ENCODE measurements at places on chromosomes 6 and 20.

DNA sequence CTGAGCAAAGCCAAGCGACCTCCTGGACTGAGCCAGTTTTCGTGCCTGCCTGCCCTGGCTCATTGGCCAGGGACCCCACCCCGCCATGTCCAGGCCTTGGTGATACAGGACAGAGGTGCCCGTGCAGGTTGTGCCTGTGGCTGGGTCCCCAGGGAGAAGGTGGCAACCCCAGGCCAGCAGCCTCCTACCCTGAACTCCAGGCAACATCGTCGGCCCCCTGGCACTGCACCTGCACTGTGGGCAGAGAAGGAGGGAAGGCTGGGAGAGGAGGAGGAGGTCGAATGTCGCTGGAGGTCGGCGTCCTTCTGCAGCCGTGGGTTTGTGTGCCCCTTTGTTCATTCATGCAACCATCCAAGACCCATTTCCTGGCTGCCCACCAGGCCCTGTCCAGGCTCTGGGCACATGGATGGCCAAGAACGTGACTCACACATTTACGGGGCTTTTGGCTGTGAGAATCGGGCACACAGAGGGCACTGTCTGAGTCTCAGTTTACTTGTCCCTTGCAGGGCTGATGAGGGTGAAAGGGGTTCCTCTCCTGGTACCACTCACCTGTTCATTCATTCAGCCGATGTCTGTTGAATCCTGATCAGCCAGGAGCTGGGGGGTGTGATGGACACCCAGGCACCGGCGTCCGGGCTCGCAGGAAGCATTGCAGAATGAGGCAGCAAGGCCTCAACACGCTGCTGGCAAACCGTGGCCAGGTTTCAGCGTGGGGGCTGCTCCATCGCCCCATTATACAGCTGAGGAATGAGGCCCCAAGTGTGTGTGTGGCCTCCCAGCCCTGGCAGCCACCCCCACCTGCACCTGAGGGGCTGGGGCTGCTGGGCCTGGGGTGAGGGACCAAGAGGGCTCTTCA is 2.3 kb upstream of the RBBP8NL start:
- DNase-seq: no peak

- DNase-seq: no peak
These were observed 364.3 kb upstream of the PTCHD4 start for GRCh38 chr6:48475275-48475674.

GRCh38 chr20:10469056-10469455 is 34.0 kb downstream of the SLX4IP start:
- DNase-seq: no peak

GRCh38 chr20:4563031-4563430 is 158.7 kb upstream of the PRND start:
- no peak for DNase-seq

DNA sequence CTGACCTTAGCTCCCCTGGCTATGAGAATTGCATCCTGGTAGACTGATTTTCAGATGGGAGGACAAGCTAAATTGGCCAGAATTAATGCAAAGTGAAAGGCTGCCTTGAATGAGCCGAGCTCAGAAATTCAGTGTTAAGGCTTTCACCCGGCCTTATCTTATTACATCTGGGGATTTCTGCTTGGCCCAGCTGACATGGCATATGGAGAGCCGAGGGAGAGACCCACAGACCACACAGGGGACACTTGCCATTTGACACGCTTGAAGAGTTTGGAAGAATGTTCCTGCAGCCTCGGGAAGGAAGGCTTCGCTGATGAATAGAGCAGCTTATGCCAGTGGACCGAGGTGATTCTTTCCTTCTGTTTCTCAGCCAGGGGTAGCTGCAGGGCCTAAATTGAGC is 9.0 kb downstream of the MOCS3 start:
- no peak for DNase-seq

DNA sequence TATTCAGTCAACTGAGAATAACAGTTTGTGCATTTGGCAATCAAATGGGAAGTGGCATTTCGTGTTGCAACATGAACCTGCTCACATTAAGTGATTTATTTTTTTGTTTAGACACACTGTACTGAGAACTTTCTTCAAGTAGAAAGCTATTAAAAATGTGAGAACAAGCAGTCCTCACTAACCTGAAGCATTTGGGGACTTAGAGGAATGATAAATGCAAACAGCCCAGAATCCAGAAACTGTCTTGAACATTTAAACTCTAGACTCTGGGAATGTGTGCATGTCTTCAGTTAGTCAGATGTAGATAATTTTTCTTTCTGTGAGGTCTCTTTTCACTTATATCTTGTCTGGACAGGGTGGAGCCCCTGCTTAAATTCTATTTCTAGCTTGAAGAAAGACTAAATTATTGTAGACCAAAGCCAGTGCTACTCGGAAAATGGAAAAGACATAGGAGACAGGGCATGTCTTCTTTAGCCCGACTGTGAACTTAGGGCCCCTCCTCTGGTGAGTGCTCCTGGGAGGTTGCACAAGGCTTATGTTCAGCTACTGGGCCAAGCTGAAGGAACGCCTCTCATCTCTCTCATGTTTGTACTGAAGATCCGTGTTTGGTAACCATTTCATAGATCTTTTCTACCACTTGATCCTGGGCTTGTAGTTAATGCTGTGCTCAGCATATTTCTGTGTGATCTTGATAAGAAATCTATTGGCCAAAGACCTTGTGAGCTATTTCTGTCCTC is 70.1 kb downstream of the SLX4IP start:
- no peak for DNase-seq

DNA sequence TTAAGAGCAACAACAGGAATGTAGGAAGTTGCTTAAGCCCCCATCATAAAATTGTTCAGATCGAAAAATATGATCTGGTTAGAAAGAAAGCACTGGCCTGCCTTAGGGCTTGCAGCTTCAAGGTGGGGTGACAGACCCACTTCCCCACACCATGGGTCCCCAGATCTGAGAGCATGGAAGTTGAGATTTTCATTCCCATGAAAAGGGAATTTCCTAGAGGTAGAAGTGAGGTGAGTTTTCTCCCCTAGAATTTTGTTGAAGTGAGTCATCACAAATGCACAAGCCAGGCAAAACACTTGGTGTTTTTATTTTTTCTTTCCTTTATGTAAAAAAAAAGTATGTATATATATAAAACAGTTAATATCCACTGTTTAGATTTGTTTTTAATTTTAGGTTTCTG is 213.6 kb upstream of the SUPT3H start:
- no peak for DNase-seq

- peak; percentile 62 for DNase-seq
These were observed 833 bp downstream of the RAB5IF start for GRCh38 chr20:36606158-36607066.

- no peak for DNase-seq
These were observed 27.0 kb upstream of the TBC1D7 start for GRCh38 chr6:13355043-13355945.

GRCh38 chr6:156809034-156809433 is 31.9 kb downstream of the ARID1B start:
- no peak for DNase-seq

DNA sequence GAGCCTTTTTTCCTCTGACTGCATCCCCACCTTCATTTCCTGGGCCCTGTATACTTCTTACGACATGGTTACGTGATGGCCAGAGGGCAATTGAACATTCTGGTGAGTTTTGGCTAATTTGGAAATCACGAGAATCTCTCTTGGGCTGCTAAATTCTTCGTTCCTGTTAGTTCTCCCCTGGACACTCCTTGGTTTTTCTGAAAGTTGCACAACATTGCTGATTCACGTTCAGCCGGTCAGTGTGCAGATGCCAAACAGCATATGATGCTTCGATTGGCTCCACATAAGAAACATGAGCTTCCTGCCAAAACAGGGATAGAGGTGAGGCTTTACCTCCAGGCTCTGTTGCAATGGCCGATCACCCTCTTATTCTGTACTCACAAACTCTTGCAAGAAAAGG is 119.4 kb upstream of the LY86 start:
- no peak for DNase-seq

- DNase-seq: no peak
These were observed 106.3 kb downstream of the TNFRSF21 start for GRCh38 chr6:47203266-47203937.

DNA sequence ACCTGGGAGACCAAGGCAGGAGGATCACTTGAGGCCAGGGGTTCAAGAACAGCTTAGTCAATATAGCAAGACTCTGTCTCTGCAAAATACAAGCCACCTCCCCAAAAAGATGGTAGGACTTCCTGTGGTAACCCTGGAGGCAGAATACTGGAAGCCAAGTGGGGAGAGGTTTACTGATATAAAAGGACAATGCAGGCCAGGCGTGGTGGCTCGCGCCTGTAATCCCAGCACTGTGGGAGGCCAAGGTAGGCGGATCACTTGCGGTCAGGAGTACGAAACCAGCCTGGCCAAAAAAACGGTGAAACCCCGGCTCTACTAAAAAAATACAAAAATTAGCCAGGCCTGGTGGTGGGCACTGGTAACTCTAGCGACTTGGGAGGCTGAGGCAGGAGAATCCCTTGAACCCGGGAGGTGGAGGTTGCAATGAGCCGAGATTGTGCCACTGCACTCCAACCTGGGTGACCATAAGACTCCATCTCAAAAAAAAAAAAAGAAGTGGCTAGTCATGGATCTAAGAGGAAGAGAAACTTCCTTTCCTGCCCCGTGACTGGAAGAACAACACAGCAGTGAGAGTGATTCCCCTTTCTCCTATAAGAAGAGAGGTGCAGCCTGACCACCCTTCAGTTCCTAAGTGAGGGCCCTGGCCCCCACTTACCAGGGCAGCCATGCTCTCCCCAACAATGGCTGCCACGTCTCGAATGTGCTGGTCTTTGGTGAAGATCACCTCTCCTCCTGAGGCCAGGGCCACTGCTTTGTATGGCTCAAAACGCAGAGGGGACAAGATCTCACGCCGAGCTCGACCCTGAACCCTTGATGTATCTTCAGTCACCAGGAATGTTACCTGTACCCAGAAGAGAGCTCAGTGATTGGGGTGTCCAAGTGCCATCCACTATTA is 6.2 kb downstream of the SAPCD1 start:
- DNase-seq: no peak

GRCh38 chr20:1371202-1371782 is 21.6 kb downstream of the FKBP1A start:
- DNase-seq: no peak

DNA sequence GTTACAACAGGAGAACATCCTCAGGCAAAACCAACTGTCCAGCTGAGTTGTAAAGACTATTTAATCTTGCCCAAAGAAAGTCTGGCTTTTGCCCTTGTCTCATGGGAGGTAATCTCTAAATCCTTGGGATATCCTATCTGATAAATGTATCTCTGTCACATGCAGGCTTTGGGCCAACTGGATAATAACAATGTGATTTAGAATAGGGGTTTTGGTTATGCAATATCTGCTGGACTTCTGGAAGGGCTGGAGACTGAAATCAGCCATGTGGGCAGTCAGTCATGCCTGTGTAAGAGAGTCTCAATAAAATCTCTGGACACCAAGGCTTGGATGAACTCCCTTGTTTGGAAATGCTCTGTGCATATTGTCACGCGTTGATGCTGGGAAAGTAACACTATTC is 56.3 kb upstream of the PRL start:
- DNase-seq: no peak

- no peak for DNase-seq
These were observed 982 bp downstream of the MMUT start for GRCh38 chr6:49462071-49462470.

GRCh38 chr6:128150376-128150775 is 249.5 kb upstream of the THEMIS start:
- DNase-seq: no peak
